ENCODE measurements at places on chromosomes 7 and 10. TPM values are rescaled to one million over a fixed set of nuclear protein-coding genes. Genes with fewer than 3 reads are reported as not detected.

- no peak for DNase-seq
Observed at GRCh38 chr7:17104419-17104818, 194.0 kb upstream of the AHR start.

DNA sequence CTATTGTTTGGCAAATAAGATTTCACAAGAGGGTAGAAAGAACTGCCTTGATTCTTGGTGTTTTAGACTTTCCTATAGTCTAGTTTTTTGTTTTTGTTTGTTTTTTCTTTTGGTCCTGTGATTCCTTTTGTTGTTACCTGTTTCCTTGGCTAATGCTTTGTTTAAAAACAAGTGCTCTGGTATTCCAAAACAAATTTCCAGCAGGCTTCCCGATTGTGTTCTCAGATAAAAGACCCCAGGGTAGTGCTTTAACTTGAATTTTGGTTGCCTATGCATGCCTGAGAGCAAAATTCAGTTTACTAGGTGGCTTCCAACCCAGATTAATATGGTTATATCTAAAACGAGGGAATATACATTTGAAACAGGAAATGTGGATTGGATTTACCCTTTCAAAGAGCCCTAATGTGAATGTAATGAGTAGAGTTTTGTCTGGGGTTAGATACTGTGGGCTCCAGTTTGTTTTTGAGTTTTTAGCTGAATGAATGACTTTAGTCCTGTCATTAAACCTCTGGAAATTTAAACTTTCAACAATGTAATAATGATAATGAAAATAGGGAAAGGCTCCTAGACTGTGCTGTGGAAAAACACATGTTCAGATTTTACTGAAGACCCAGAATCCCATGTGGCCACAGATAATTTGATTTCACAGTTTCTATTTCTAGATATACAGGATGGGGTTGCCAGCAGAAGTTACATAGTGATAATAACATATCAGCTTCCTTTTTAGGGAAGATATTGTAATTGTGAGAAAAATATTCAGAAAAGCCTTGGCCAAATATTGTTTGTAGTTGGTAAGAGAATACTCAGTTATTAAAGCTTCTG lies 23.9 kb downstream of the AUTS2 start:
- no peak for DNase-seq

DNA sequence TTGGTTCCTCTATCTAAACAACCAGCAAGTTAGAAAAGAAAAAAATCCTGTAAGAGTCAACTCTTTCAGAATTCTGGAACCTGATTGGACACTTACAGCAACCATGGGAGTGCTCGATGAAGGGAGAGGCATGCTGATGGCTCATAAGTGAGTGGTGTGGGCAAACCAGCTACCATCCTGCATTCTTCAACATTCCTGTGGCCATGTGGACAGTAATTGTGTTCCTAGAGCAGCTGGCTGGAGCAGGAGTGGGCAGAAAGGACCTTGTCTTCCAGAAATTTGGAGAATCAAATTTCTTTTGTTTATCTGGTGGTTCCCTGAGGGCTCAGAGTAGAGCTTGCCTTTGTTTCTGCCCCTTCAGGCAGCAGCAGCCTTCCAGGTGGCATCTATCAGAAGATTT lies 22.5 kb upstream of the MYL7 start:
- no peak for DNase-seq

- no peak for DNase-seq
Observed at GRCh38 chr7:48042216-48042615, 6.9 kb downstream of the C7orf57 start.

- DNase-seq = no peak
Observed at GRCh38 chr7:55129541-55130394, 111.0 kb downstream of the EGFR start.

DNA sequence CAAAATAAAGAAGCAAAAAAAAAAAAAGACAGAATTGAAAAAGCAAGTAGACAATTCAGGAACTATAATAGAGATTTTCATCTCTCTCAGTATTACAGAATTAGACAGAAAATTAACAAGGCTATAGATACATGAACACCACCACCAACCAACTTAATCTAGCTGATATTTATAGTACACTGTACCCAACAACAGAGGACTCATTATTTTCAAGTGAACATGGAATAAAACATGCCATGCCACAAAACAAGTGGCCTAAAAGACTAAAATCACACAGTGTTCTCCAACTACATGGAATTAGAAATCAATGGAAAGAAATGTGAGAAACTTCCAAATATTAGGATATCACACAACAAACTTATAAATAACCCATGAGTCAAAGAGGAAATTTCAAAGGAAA lies 9.1 kb downstream of the TMEM168 start:
- DNase-seq = no peak

DNA sequence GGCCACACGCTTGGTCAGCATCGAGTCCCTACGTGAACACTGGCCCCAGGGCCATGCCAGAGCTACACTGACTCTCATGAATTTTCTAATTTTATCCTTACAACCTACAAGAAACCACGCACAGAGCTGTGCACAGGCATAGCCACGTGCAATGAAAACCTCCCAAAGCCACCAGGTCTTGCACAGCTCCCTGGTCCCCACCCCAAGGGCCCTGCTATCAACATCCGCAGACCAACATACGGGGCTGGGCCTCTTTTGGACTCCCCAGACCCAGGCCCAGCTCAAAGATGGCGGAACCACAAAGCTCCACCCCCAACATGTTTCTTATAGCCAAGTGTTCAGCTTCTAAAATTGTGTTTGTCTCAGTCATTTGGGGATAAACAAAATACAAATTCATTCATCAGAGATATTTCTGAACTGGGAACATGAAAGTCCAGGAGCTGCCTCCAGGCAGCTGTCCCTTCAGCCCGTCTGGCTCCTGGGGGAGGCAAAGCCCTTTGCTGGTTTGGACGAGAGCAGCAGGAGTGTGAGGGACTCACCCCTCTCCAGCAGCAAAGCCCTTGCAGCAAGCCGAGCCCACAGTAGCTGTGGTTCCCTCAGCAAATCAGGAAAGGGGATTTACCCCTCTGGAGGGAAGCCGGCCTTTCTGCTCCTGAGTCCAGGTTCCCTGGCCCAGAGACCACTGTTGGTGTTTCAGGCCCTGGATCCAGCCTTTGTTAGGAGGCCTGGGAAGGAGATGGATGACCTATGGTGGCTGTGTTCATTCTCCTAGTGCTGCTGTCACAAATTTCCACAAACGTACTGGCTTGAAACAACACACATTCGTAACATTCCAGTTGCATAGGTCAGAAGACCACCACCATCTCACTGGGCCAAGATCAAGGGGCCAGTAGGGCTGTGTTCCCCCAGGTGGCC lies 75.1 kb downstream of the OAT start:
- DNase-seq = peak; percentile 64

CASP2 gene
- 45.0 TPM for total RNA-seq

ICA1 gene
- 42.5 TPM for total RNA-seq

All from spleen (tissue), 13 donors.